Stimulated activated CD4-positive, alpha-beta T cell treated with anti-CD3 and anti-CD28 coated beads, TNF-alpha, amount 100 ng/mL, for 1 hour (primary cell): ENCODE measurements at places on chromosomes 5 and 9.

- DNase-seq: no peak
Measured at GRCh38 chr5:19790829-19791466, 197.1 kb downstream of the CDH18 start.

- DNase-seq: no peak
Measured at GRCh38 chr5:40307920-40308319, 371.8 kb upstream of the PTGER4 start.

GRCh38 chr9:106127776-106128175 is 433.4 kb downstream of the TMEM38B start:
- DNase-seq: no peak

- DNase-seq: no peak
Measured at GRCh38 chr5:106956886-106957285, 713.9 kb downstream of the EFNA5 start.

DNA sequence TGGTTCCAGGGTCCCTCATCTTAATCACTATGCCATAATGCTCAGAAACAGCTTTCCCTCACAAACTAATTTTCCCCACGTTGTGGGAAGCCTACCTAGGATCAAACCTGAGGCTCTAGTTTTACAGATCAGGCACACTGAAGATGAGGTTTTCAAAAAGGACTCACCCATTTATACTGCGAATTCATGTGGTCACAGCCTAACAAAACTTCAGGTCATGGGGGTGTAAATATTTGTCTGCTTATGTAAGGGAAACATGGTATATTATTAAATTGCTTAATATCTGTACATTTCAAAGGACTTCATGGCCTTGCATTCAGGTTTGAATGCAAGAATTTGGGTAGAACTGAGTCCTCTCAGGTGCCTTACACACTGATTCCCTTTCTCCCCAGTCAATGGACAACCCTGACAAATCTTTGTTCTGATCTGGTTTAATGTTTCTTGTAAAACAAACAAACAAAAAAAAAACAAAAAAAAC is 12.1 kb downstream of the ZFAND5 start:
- no peak for DNase-seq

- DNase-seq: no peak
Measured at GRCh38 chr9:129310666-129311350, 132.7 kb upstream of the IER5L start.

GRCh38 chr5:150081541-150082283 is 4.6 kb downstream of the CSF1R start:
- DNase-seq: no peak

- DNase-seq: no peak
Measured at GRCh38 chr9:122948313-122948712, 7.5 kb downstream of the RABGAP1 start.

DNA sequence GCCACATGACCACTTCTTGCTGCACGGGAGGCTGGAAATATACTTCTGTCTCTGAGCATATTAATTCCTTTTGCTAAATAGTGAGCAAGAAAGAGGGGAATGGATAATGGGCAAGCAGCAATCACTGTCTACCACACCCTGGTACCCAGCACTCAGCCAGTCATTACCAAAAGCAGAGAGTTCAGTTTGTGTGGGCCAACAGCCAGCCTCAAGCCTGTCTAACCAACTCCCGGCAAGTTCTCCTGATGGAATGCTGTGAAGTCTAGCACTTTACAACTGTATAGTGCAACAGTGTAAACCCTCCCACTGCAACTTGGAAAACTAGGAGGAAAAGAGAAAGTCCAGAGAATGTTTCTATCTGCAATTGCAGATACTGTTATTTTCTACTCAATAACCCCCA is 47.8 kb downstream of the PLK2 start:
- no peak for DNase-seq

- no peak for DNase-seq
Measured at GRCh38 chr5:59246145-59246869, 647.2 kb downstream of the PDE4D start.

DNA sequence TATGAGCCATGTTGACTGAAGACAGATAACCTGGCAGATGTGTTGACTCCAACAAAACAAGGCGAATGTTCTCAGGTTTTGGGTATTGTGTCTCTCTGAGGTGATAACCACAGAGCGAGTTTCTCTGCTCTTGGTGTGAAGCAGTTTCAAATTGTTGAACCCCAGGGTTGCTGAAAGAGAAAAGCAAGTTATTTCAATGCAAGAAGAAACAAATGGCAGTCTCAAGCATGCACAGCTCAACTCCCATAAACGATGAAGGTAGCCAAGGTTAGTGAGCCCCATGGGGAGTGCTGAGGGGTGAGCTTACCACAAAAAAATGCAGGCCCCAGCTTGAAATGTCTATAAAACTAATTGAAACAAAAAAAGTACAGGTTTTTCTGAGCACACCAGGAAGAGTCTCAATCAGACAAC is 220.8 kb upstream of the DAPK1 start:
- DNase-seq: no peak

- no peak for DNase-seq
Measured at GRCh38 chr5:170985486-170985885, 123.7 kb downstream of the RANBP17 start.
